ENCODE measurements at places on chromosomes 4 and X.

- DNase-seq: no peak
- no peak overlapping the region for H3K27ac ChIP-seq
- no peaks in the 10 kb centered on the region for H3K4me1 ChIP-seq
- no peaks in the 10 kb centered on the region for H3K27me3 ChIP-seq
- H3K36me3 ChIP-seq: no peaks in the 10 kb centered on the region
- no peak overlapping the region for H3K4me3 ChIP-seq
Observed at GRCh38 chrX:57772637-57773036, 92.6 kb upstream of the NLRP2B start.

DNA sequence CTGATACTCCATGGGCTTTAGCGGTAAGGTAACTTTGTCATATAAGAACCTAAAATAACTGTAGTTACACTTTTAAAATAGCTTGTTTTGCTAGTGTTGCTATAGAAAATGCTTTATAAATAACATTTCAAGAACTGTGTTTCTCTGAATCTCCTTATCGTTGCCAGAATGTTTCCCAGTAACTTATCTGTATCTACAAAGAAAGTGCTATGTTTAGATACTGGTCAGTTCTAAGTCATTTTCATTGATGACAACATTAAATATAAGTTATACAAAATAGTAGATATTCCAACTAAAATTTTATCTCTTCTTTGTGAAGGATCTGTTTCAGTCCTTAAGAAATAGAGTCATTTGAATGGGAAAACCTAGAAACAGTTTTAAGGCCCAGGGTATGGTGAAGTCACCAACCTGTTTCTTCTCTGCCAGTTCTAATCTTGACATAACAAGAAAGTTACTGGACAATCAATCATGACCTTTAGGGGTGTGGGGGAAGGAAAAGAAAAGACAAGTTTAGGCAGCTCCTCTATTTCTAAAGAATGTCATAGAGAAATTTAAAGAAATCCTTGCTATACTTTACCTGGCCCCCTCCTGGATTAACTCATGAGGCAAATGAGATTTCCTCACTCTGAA, 425.9 kb downstream of the RPA4 start:
- peaks cover 2% of the 10 kb centered on the region for H3K36me3 ChIP-seq
- no peak for DNase-seq
- no peaks in the 10 kb centered on the region for H3K4me1 ChIP-seq
- no peaks in the 10 kb centered on the region for H3K27me3 ChIP-seq
- H3K4me3 ChIP-seq: no peak overlapping the region
- H3K27ac ChIP-seq: no peak overlapping the region

GRCh38 chr4:38170338-38171169, 210.4 kb downstream of the PTTG2 start:
- peaks cover 10% of the 10 kb centered on the region for H3K4me1 ChIP-seq
- H3K4me3 ChIP-seq: no peak overlapping the region
- no peak for DNase-seq
- no peak overlapping the region for H3K27ac ChIP-seq
- H3K27me3 ChIP-seq: no peaks in the 10 kb centered on the region

DNA sequence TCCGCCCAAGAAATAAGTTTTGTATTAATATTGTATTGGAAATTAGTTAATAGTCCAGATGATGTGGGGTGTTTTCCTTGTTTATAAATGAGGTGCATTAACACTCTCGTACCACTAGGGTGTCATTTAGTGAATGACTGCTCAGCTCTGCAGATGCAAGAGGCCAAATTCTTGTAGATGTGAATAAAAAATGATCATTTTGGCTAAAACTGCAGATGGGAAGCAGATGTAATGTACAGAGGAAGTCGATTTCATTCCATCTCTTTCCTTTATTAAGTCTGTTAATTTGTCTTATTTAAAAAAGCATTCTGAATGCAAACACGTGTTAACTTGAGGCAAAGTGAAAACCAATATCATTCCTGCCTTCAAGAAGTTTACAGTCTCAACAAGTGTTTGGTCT, 108.1 kb downstream of the DHX15 start:
- no peak overlapping the region for H3K27ac ChIP-seq
- H3K4me3 ChIP-seq: no peak overlapping the region
- H3K27me3 ChIP-seq: peaks cover 73% of the 10 kb centered on the region
- peaks cover 22% of the 10 kb centered on the region for H3K4me1 ChIP-seq

- no peak overlapping the region for H3K27ac ChIP-seq
- H3K27me3 ChIP-seq: peaks cover 17% of the 10 kb centered on the region
- DNase-seq: no peak
- no peak overlapping the region for H3K4me3 ChIP-seq
- H3K36me3 ChIP-seq: peaks cover 5% of the 10 kb centered on the region
Observed at GRCh38 chr4:140047786-140048185, 106.2 kb downstream of the MAML3 start.

DNA sequence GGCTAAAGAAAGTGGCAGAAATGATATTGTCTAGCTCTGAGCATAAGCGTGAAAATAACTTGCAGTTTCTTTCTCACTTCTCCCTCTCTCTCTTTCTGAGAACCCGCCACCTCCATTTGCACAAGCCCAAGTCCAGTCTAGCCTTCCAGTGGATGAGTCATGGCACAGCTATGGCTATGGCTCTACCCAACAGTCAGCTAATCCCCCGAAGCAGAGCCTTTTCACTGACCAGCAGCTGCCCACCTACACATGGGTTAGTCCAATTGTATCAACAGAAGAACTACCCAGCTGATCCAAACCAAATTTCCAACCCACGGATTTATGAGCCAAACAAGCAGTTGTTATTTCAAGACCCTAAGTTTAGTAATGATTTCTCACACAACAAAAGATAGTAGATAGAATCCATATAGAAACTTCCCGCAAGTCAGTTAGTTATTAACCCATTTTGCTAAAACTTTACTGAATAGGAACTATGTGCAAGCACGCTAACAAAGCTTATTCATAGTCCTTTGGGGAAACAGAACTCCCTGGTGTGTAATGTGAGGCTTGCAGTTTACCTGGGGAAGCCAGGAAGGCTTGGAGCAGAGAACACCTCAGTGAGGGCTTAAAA, 282.3 kb downstream of the INPP4B start:
- no peaks in the 10 kb centered on the region for H3K27me3 ChIP-seq
- H3K4me1 ChIP-seq: peaks cover 28% of the 10 kb centered on the region
- no peak for DNase-seq
- H3K36me3 ChIP-seq: no peaks in the 10 kb centered on the region
- H3K4me3 ChIP-seq: no peak overlapping the region
- H3K27ac ChIP-seq: peak overlapping the region; percentile 52

DNA sequence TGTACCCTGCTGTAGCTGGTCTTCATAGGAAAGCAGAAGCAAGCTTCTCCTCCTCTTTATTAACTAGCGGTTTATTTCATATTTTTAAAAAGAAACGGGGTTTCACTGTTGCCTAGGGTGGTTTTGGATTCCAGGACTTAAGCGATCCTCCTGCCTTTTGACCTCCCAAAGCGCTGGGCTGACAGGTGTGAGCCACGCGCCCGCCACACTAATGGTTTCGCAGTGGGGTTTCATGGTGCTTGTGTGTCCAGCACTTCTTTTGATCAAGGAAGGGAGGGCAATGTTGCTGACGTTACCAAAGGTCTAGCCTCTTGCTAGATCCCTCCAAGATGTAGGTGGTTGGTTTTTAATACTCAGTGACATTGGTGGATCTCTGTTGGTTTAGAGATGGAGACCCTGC, 1.4 kb downstream of the MAEA start:
- H3K4me1 ChIP-seq: peaks cover 41% of the 10 kb centered on the region
- H3K4me3 ChIP-seq: peak overlapping the region; percentile 87
- DNase-seq: no peak
- H3K27ac ChIP-seq: peak overlapping the region; percentile 85

GRCh38 chrX:9340598-9341290, 124.1 kb upstream of the TBL1X start:
- peaks cover 11% of the 10 kb centered on the region for H3K36me3 ChIP-seq
- H3K4me1 ChIP-seq: peaks cover 41% of the 10 kb centered on the region
- no peaks in the 10 kb centered on the region for H3K27me3 ChIP-seq
- peak; percentile 37 for DNase-seq
- peak overlapping the region; percentile 81 for H3K4me3 ChIP-seq

DNA sequence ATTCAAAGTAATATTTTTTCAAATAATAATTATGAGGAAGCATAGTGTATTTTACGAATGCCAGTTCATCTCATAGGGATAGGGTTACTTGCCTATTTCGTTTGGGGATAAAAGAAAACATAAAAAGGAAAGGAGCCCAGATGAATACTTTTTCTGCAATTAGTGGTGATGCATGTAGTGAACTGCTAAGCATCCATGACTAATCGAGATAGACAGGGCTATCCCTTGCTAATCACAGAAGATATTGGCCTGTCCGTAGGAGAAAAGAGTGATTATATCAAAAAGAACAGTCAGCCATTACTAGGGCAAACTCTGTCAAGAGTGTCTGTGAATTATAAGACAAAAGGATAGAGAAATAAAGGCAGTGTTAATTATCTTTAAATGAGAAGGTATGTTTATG, 746.1 kb downstream of the C4orf33 start:
- H3K27me3 ChIP-seq: no peaks in the 10 kb centered on the region
- no peaks in the 10 kb centered on the region for H3K4me1 ChIP-seq
- DNase-seq: no peak
- no peak overlapping the region for H3K27ac ChIP-seq
- peaks cover 2% of the 10 kb centered on the region for H3K36me3 ChIP-seq

- H3K4me1 ChIP-seq: no peaks in the 10 kb centered on the region
- H3K36me3 ChIP-seq: no peaks in the 10 kb centered on the region
- H3K27ac ChIP-seq: no peak overlapping the region
- DNase-seq: no peak
- no peak overlapping the region for H3K4me3 ChIP-seq
- H3K27me3 ChIP-seq: no peaks in the 10 kb centered on the region
Observed at GRCh38 chr4:19992471-19993093, 259.1 kb upstream of the SLIT2 start.

DNA sequence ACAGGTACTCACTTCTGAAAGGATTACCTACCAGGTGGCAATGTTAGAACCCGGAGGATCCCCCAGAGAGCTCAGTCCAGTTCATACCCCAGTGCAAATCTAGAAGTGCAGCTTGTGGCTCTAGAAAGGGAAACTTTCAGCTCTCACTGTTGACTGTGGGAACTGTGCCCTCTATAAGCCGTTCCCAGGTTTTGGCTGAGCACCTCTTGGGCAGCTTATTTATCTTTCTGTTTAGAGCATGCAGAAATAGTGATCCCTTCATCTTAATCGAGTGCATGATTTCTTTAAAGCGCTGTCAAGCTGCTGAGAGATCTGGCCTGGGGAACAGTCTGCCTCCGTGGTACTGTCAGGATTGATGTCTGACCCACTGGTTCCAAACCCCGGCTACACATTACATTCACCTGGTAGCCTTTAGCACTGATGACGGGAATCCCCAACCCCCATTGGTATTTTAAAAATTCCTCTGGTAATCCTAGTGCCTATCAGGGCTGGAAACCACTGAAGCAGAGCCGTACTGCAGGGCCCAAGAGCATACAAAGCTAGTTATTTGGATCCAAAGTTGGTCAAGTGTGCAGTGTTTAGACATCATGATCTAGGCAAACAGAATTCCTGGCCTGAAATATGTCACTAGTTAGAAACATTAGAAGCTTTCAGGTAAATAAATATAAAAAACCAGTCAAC, 103.2 kb downstream of the KLHL8 start:
- no peak overlapping the region for H3K27ac ChIP-seq
- H3K27me3 ChIP-seq: no peaks in the 10 kb centered on the region
- no peak for DNase-seq

- no peak for DNase-seq
- no peak overlapping the region for H3K27ac ChIP-seq
- H3K27me3 ChIP-seq: no peaks in the 10 kb centered on the region
- no peaks in the 10 kb centered on the region for H3K36me3 ChIP-seq
- no peak overlapping the region for H3K4me3 ChIP-seq
Observed at GRCh38 chrX:100316987-100317386, 93.1 kb downstream of the PCDH19 start.

- H3K36me3 ChIP-seq: peaks cover 9% of the 10 kb centered on the region
- DNase-seq: no peak
- H3K27ac ChIP-seq: peak overlapping the region; percentile 44
- H3K4me3 ChIP-seq: no peak overlapping the region
Observed at GRCh38 chr4:165106518-165106917, 6.1 kb downstream of the TMEM192 start.

GRCh38 chr4:28106155-28106554, 1245.5 kb downstream of the STIM2 start:
- no peaks in the 10 kb centered on the region for H3K4me1 ChIP-seq
- no peak for DNase-seq
- H3K27me3 ChIP-seq: no peaks in the 10 kb centered on the region
- H3K36me3 ChIP-seq: no peaks in the 10 kb centered on the region

DNA sequence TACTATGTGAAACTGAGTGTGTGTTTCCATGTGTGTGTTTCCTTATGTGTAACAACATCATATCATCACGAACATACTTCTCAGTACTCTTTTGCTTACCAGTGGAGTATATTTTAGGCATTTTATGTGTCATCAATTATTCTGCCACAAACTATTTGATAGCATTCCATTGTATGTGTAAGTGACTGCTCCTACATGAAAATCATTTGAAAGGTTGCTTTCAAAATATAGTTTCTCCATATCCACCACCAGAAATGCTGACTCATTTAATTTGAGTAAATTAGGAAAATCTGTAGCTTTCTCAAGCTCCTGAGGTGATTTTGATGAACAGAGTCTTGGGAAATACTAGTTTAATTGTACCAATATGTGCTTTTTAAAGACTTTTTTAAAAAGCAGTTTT, 376.2 kb downstream of the PCDH18 start:
- H3K27me3 ChIP-seq: no peaks in the 10 kb centered on the region
- no peak overlapping the region for H3K4me3 ChIP-seq
- H3K27ac ChIP-seq: no peak overlapping the region
- H3K4me1 ChIP-seq: no peaks in the 10 kb centered on the region
- no peaks in the 10 kb centered on the region for H3K36me3 ChIP-seq

GRCh38 chr4:72507167-72507566, 61.9 kb downstream of the ADAMTS3 start:
- DNase-seq: no peak
- H3K27ac ChIP-seq: no peak overlapping the region
- no peak overlapping the region for H3K4me3 ChIP-seq
- H3K36me3 ChIP-seq: no peaks in the 10 kb centered on the region
- H3K27me3 ChIP-seq: no peaks in the 10 kb centered on the region
- H3K4me1 ChIP-seq: no peaks in the 10 kb centered on the region

DNA sequence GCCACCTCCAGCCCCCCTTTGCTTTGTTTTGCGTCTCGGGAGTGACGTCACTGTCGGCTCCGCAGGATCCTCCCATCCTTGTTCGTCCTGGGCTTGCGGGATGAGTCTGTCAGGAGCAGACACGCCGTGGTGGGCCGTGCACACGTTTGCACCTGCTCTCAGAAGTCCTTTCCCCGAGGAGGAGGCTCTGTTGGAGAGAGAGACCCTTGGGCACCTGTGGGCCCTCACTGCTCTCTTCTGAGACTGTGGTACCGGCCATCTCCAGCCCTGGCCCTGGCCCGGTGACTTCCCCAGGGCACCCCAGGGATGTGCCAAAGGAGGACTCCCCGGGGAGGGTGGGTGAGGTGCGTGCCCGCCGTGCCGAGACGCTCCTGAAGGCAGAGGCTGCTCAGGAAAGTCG, 76.1 kb upstream of the PPP2R3B start:
- H3K4me1 ChIP-seq: no peaks in the 10 kb centered on the region
- H3K27me3 ChIP-seq: no peaks in the 10 kb centered on the region
- no peaks in the 10 kb centered on the region for H3K36me3 ChIP-seq
- DNase-seq: no peak
- H3K4me3 ChIP-seq: no peak overlapping the region

- no peak overlapping the region for H3K4me3 ChIP-seq
- peaks cover 5% of the 10 kb centered on the region for H3K36me3 ChIP-seq
- H3K27ac ChIP-seq: peak overlapping the region; percentile 23
- H3K4me1 ChIP-seq: peaks cover 35% of the 10 kb centered on the region
- DNase-seq: no peak
- H3K27me3 ChIP-seq: no peaks in the 10 kb centered on the region
Observed at GRCh38 chr4:152663203-152664066, 16.4 kb downstream of the TMEM154 start.

- no peaks in the 10 kb centered on the region for H3K4me1 ChIP-seq
- no peak overlapping the region for H3K27ac ChIP-seq
- DNase-seq: no peak
- no peaks in the 10 kb centered on the region for H3K27me3 ChIP-seq
- H3K36me3 ChIP-seq: no peaks in the 10 kb centered on the region
- H3K4me3 ChIP-seq: no peak overlapping the region
Observed at GRCh38 chrX:71923516-71923915, 12.9 kb downstream of the NHSL2 start.
